ENCODE measurements at places on chromosomes 6 and 20.

- no peak overlapping the region for H3K4me3 ChIP-seq
- no peaks in the 10 kb centered on the region for H3K27me3 ChIP-seq
- H3K4me1 ChIP-seq = no peaks in the 10 kb centered on the region
- H3K27ac ChIP-seq = no peak overlapping the region
- H3K36me3 ChIP-seq = no peaks in the 10 kb centered on the region
Observed at GRCh38 chr6:147159536-147160374, 44.5 kb upstream of the STXBP5 start.

DNA sequence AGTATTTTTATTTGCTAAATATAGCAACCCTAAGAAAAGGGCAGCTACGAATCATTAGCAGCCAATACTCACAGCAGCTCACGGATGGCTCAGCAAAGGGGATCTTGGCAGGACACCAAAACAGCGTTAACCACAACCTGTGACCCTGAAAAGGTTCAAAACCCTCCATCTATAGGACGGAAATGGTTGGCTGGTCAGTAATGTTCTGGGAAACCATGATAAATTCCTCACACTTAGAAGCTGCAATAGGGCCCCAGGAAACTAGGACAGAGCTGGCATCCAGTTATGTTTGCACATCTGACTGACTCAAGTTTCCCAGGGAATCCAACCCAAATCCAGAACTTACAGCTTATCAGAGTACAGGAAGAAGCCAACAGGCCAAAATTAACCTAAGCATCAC lies 30.9 kb upstream of the PTPRT start:
- H3K27me3 ChIP-seq = no peaks in the 10 kb centered on the region
- peak overlapping the region; percentile 48 for H3K27ac ChIP-seq
- H3K4me1 ChIP-seq = peaks cover 29% of the 10 kb centered on the region
- no peak overlapping the region for H3K4me3 ChIP-seq

- no peak overlapping the region for H3K4me3 ChIP-seq
- no peak overlapping the region for H3K27ac ChIP-seq
Observed at GRCh38 chr6:125151700-125152099, 1.9 kb upstream of the TPD52L1 start.

- H3K27ac ChIP-seq = peak overlapping the region; percentile 98
- peak; percentile 93 for DNase-seq
- H3K36me3 ChIP-seq = no peaks in the 10 kb centered on the region
- H3K4me1 ChIP-seq = peaks cover 20% of the 10 kb centered on the region
- H3K27me3 ChIP-seq = no peaks in the 10 kb centered on the region
Observed at GRCh38 chr6:26123675-26123946, 36.4 kb downstream of the HFE start.

- no peak for DNase-seq
- H3K27ac ChIP-seq = no peak overlapping the region
- no peaks in the 10 kb centered on the region for H3K4me1 ChIP-seq
- no peaks in the 10 kb centered on the region for H3K36me3 ChIP-seq
- no peak overlapping the region for H3K4me3 ChIP-seq
- H3K27me3 ChIP-seq = no peaks in the 10 kb centered on the region
Observed at GRCh38 chr6:165600606-165601005, 62.4 kb downstream of the PDE10A start.

DNA sequence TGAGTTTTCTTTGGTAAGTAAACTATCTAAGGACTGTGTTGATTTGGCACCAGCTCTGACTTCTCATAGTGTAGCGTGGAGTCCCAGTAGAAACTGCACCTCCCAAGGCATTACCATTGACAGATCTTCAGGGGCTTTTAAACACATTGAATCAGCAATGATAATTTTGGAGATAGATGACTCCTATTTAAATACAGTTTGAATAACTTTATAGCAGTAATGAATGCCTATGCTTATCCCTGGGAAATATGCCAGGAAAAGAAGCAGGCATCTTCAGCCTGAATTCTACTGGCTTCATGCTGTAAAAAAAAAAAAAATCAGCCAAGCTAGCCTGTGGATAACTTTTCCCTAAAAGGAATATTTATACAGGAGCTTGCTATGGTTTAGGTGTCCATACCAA lies 895.9 kb downstream of the EYS start:
- H3K4me1 ChIP-seq = no peaks in the 10 kb centered on the region
- no peak overlapping the region for H3K4me3 ChIP-seq
- no peaks in the 10 kb centered on the region for H3K27me3 ChIP-seq

DNA sequence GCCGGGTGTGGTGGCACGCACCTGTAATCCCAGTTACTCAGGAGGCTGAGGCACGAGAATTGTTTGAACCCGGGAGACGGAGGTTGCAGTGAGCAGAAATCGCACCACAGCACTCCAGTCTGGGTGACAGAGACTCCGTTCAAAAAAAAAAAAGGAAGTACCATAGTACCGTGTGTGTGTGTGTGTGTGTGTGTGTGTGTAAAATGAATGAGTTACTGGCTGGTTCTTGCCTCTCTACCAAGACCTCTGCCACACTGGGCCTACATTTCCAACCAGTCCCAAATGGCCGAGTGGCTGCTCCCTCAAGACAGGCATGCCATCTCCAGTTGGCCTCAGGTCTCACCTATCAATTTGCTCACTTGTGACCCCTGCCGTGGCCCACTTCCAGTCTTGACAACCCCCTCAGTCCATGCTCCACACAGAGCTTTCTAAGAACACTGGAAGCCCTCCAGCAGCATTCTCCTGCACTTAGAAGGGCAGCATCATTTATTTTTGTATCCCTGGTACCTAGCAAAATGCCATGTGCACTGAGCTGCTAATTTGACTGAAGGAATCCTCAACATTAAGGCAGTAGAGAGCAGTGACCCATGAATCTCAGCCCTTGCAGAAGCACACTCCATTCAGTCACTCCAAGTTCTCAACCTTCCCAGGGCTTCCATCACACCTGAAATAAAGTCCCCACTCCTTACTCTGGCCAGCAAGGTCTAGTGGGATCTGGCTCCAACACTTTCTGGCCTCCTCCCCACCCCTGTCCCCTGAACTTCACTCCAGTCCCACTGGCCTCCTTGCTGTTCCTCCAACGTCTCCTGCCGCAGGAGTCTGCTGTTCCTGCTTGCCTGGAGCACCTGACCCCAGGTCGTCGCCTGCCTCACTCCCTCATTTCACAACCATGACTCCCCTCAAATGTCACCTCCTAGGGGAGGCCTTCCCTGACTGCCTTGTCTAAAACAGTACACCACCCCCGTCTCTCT lies 29.9 kb downstream of the COX4I2 start:
- no peak overlapping the region for H3K4me3 ChIP-seq
- H3K27ac ChIP-seq = peak overlapping the region; percentile 95
- peaks cover 20% of the 10 kb centered on the region for H3K36me3 ChIP-seq
- peaks cover 81% of the 10 kb centered on the region for H3K4me1 ChIP-seq
- no peaks in the 10 kb centered on the region for H3K27me3 ChIP-seq
- DNase-seq = no peak

DNA sequence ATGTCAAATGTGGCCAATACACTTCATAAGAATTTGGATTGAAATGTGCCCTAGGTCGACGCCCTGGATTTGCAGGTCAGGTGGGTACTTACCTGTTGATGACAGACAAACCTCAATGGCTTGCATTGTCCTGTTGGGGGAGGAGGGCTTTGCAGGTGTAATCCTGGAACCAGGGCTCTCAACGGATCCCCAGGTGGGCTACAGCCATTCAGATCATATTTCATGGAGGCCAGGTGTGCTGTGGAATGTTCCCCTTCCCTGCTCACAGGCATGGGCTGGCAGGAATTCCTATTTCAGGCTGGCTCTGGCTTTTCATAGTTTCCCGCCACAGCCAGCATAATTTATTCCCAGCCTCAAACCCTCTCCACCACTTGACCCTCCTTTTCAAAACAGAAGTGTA lies 254.7 kb downstream of the SMOC2 start:
- no peak for DNase-seq
- H3K36me3 ChIP-seq = no peaks in the 10 kb centered on the region
- H3K27ac ChIP-seq = no peak overlapping the region

GRCh38 chr6:20038410-20039204 lies 173.7 kb downstream of the MBOAT1 start:
- H3K36me3 ChIP-seq = no peaks in the 10 kb centered on the region
- no peak for DNase-seq
- no peak overlapping the region for H3K4me3 ChIP-seq
- no peaks in the 10 kb centered on the region for H3K4me1 ChIP-seq
- no peak overlapping the region for H3K27ac ChIP-seq
- H3K27me3 ChIP-seq = no peaks in the 10 kb centered on the region

- H3K36me3 ChIP-seq = no peaks in the 10 kb centered on the region
- no peak for DNase-seq
- no peaks in the 10 kb centered on the region for H3K4me1 ChIP-seq
- no peak overlapping the region for H3K27ac ChIP-seq
Observed at GRCh38 chr6:141475259-141475658, 657.5 kb upstream of the GJE1 start.

- no peaks in the 10 kb centered on the region for H3K36me3 ChIP-seq
- no peak overlapping the region for H3K4me3 ChIP-seq
- no peak for DNase-seq
Observed at GRCh38 chr20:2246069-2246491, 49.7 kb upstream of the TGM3 start.

GRCh38 chr20:24303393-24304170 lies 165.8 kb upstream of the SYNDIG1 start:
- no peaks in the 10 kb centered on the region for H3K27me3 ChIP-seq
- H3K36me3 ChIP-seq = no peaks in the 10 kb centered on the region
- H3K27ac ChIP-seq = no peak overlapping the region
- DNase-seq = no peak
- no peaks in the 10 kb centered on the region for H3K4me1 ChIP-seq

- H3K36me3 ChIP-seq = peaks cover 38% of the 10 kb centered on the region
- peak; percentile 71 for DNase-seq
- H3K4me1 ChIP-seq = peaks cover 17% of the 10 kb centered on the region
- peak overlapping the region; percentile 92 for H3K4me3 ChIP-seq
Observed at GRCh38 chr20:36541768-36542488, 609 bp downstream of the MYL9 start.

DNA sequence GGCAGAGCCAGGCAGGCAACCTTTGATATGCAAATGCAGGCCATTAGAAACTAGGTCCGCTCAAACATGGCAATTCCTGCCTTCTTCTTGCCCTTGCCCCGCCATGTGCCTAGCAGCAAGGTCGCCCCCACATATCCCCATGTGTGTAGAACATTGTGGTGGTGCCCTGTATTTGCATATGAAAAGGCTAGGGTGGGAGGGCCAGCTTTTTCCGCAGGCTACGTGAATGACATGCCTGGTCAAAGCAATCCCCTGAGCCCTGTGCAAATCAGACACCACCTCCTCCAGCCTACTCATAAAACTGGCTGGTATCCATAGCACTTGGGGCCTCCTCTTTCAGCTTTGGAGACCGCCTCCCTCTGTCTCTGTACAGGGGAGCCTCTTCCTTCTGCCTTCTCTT lies 31.6 kb downstream of the GSTA2 start:
- no peaks in the 10 kb centered on the region for H3K4me1 ChIP-seq
- no peak for DNase-seq
- no peak overlapping the region for H3K27ac ChIP-seq

- no peak overlapping the region for H3K27ac ChIP-seq
- H3K4me3 ChIP-seq = no peak overlapping the region
- H3K4me1 ChIP-seq = no peaks in the 10 kb centered on the region
- DNase-seq = no peak
Observed at GRCh38 chr6:20279608-20280287, 67.5 kb upstream of the MBOAT1 start.

GRCh38 chr6:168367285-168367751 lies 47.7 kb upstream of the DACT2 start:
- no peaks in the 10 kb centered on the region for H3K36me3 ChIP-seq
- no peaks in the 10 kb centered on the region for H3K27me3 ChIP-seq
- no peaks in the 10 kb centered on the region for H3K4me1 ChIP-seq
- H3K4me3 ChIP-seq = no peak overlapping the region

- no peaks in the 10 kb centered on the region for H3K4me1 ChIP-seq
- H3K27me3 ChIP-seq = no peaks in the 10 kb centered on the region
- peak; percentile 18 for DNase-seq
- no peaks in the 10 kb centered on the region for H3K36me3 ChIP-seq
- H3K27ac ChIP-seq = no peak overlapping the region
Observed at GRCh38 chr20:40963505-40963845, 65.1 kb upstream of the TOP1 start.

- no peak overlapping the region for H3K27ac ChIP-seq
- no peak for DNase-seq
Observed at GRCh38 chr20:64157878-64158277, 6.4 kb upstream of the MYT1 start.

GRCh38 chr6:43150051-43150751 lies 20.9 kb upstream of the SRF start:
- no peak overlapping the region for H3K4me3 ChIP-seq
- H3K27ac ChIP-seq = peak overlapping the region; percentile 48
- H3K4me1 ChIP-seq = no peaks in the 10 kb centered on the region
- no peaks in the 10 kb centered on the region for H3K27me3 ChIP-seq
- H3K36me3 ChIP-seq = no peaks in the 10 kb centered on the region
- no peak for DNase-seq

DNA sequence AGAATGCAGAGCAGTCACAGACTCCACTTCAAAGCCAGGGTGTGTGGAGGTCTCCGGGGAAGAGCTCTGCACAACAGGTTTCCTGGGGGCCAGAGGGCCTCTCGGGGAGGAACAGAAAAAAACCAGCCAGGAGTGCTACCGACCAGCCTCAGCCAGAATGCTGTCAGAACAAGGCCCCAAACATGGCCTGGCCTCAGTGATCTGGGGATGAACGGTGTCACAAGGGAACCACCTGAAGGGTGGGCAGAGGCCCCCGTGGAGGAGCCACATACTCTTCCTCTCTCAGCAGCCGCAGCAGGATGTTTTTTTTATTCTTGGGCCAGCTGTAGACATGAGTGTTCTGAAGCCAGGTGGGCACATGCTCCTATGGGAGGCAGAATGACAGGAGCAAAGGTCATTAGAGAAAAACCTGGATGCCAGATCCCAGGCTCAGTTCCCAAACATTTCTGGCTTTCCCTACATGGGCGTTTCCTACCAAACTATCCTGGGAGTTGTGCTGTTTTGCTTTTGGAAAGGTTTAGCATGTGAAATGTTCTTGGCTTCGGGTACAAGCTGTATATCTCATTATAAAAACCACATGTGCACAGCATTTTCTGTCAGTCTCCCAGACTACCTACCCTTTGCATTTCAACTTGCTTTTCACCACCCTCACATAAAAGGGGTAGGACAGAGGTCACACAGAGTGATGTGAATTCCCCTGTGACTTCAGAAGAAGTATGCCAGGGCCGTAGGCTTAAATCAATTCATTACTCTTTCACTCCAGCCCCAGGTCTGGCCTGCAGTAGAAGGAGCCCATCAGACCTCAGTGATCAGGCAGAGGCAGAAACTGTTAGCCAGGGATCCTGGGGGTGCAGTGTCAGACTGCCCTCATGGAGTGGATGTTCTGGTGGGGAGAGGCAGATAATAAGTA lies 46.2 kb downstream of the TRAF3IP2 start:
- H3K4me3 ChIP-seq = no peak overlapping the region
- H3K36me3 ChIP-seq = no peaks in the 10 kb centered on the region
- no peaks in the 10 kb centered on the region for H3K27me3 ChIP-seq

DNA sequence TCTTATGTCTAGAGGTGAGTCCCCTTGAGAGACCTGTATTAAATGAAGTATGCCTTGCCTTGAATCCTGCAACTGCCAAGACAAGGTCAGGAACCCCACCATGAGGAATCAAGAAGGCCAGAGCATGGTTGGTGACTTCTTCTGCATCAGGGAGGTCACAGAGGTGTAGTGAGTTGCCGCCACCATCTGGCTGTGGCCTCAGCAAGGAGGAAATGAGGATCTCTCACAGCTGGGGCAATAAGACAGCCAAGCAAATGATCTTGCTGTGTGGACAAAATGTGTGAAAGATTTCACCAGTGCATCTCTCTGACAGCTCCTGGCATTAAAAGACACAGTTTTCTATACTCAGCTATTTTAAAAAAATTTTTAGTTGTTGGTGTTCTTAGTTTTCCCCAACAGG lies 611.0 kb downstream of the DOK5 start:
- no peaks in the 10 kb centered on the region for H3K27me3 ChIP-seq
- no peak overlapping the region for H3K27ac ChIP-seq
- no peaks in the 10 kb centered on the region for H3K36me3 ChIP-seq
- no peak for DNase-seq

Data from ascending aorta (tissue), 2 donors.